ENCODE measurements at places on chromosomes 16 and 17.
A peak's percentile ranks its signal among the peaks of the same experiment; 100 is the strongest.

GRCh38 chr17:50272711-50273653 is 1.3 kb upstream of the TMEM92 start:
- DNase-seq, result peak; percentile 7

- no peak for DNase-seq
Measured at GRCh38 chr17:78535273-78536197, 41.7 kb downstream of the DNAH17 start.

DNA sequence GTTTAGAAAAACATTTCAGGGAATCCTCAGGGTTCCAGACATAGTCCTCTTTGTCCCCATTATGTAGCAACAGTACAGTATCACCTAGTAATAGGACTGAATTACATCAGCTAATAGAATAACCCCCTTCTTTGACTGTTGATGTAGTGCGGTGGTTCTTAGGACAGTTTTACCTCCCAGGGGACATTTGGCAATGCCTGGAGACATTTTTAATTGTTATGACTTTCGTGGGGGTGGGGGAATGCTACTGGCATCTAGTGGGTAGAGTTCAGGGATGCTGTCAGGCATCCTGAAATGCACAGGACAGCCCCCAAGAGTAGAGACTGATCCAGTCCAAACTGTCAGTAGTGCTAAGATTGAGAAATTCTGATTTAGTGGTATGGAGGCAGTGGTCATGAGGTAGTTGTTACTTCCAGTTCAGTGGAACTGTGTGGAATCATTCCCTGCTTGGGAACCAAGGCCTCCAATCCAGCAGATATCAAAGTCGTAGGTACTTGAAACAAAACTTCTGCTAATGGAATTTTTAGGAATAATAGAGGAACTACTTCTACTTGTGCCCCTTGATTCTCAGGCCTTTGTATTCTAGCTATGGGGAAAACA is 20.3 kb downstream of the NF1 start:
- DNase-seq, result no peak

- no peak for DNase-seq
Measured at GRCh38 chr16:1895068-1895467, 23.1 kb upstream of the MEIOB start.

DNA sequence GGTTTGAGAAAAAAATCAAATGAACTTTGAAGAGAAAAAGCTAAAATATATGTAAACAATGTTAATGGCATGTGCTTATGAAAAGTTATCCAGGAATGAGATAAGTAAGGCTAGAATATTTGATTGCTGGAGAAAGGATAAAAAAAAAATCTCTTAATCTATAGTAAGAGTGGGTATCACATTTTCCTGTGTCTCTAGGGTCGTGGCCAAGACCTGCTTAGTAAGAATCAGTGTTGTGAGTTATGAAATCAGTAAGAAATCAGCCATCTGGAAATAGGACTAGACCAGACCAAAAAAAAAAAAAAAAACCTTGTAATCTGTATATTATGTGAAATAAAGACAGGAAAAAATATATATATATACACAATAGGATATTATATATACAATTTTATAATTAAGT is 1153.9 kb downstream of the CDH11 start:
- no peak for DNase-seq

GRCh38 chr16:30076276-30076791 is 540 bp downstream of the PPP4C start:
- no peak for DNase-seq

DNA sequence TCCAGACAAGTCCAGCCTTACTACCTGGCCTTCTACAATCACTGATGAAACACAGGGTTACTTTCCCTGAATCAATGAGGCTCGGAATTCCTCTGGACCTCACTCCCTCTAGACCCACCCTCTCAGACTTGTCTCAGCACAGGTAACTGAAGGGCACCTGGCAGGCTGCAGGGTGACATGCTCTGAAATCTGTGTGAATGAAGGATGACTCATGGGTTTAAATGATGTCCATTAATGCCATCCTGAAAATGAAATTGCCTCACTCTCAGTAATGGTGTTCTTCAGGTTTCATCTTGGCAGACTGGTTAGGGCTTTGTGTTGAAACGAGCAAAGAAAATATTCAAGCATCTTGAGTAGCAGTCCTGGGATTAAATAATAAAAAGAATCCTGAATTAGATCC is 134.4 kb downstream of the MAF start:
- no peak for DNase-seq

DNA sequence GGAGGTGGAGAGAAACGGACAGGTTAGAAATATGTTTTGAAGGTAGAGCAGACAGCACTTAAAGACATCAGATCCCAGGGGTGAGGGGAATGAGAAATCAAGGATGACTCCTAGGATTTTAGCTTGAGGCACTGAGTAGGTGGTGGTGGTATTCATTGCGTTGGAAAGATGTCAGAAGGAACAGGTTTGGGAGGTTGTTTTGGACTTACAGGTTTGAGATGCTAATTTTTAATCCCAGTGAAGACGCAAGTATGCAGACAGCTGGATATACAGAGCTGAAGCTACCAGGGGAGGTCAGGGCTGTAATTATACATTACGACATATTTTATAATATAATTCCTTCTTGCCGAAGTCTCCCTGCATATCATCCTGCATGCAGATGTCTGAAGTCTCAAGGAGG is 433.3 kb downstream of the XYLT1 start:
- DNase-seq, result no peak

GRCh38 chr16:79601931-79602627 is 1.5 kb upstream of the MAF start:
- DNase-seq, result peak; percentile 80

DNA sequence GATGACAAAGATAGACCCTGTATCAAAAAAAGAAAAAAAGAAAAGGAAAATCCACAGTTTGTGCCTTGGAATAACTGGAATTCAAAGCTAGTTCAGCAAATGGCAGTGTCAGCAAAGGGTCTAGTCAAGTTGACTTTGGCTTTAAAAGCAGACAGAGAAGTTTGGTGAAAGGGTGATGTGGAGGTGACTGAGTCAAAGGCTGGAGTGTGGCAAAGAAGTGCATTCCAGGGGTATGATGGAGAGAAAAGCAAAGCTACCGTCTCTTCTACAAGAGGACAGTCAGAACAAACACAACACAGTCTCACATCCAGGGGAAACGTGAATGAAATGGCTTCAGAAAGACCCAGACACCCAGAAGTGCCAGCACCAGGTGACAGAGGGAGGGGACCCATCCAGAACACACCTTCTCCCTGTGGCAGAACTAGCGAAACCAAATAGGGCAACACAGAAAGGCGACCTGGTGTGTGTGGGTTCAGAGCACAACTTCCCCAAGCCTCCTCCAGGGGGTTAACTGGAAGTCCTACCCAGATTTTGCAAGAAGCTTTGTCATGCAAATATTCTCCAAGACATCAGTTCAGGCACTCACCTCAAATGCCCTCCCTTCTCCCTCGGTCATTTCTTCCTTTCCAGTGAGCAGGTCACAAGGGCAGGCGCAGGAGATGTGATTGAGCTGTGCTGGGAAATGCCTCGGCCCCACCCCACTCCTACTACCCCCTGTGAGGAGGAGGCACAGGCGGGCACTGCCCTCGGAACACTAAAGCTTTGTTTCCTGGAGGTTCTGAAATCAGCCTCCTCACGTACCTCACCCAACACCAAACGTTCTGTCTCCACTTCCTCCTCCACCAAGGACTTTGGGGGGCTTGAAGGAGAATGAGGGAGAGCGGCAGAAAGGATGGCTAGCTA is 481.9 kb downstream of the SOX9 start:
- no peak for DNase-seq

DNA sequence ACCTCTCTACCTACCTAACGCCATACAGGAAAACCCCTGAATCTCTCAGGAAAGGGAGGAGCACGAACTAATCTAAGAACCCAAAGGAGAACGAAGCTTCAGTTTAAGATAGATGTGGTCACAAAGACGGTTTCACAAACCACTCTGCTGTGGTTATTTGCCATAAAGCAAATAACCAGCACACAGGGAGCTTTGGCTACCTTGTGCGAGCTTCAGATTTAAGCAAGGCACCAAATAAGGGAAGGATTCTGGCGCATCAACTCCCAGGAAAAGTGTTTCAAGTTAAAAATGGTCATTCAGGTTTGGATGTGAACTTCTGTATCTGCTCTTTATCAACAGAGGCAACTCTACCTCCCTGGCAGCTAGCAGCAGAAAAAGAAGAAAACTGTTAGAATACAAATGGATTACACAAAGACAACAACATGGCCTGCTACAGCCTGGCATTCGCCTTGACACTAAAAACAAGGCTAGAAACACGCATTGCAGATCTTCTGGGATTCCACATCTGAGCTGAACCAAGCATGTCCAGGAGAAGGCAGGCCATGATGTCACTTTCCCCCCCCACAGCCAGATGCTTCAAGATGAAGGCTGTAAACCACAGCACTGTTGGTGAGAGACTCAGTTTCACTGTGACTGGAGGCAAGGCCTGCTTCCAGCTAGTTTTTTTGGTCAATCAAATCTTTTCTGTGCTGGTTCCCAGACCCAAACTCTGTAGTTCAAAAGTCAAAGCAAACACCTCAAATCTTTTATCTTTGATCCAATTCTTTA is 43.6 kb downstream of the SMG6 start:
- peak; percentile 75 for DNase-seq

DNA sequence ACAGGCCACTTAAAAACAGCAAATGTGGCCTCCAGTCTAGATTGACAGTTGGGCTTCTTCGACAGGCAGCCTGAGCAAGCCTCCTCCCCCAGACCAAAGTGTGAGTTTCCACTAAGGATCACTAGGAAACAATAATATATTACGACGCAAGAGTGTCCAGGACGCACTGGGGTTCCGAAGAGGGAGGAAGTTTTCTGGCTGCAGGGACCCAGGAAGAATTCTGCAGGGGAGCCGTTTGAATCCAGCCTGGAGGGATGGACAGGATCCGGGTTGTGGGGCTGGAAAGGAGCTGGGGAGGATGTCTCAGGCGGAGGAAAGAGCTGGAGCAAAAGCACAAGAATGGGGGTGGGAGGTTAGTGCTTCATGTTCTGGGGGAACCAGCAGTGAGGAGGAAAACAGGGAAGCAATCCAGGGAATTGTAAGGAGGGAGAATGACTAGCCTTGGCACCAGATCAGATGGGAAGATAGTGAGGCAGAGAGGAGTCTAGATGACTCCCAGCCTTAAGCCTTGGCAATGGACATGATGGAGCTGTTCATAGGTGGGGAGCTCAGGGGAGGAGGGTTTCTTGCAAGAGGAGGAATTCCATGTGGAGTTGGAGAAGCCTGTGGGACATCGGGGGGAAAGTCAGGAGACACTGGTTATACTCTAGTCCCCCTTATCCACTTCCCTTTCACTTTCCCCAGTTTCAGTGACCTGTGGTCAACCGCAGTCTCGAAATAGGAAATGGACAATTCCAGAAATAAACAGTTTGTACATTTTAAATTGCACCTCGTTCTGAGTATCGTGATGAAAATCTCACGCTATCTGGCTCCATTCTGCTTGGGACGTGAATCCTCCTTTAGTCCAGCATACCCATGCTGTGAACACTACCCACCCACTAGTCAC is 26.6 kb downstream of the NGFR start:
- no peak for DNase-seq

- no peak for DNase-seq
Measured at GRCh38 chr16:68732741-68733399, 4.2 kb upstream of the CDH1 start.

GRCh38 chr17:74274060-74274708 is at the start of gene DNAI2:
Gene DNAI2 (plus strand): TSS chr17:74274234. CDS start chr17:74281818, 7,584 bp downstream.
- no peak for DNase-seq

DNA sequence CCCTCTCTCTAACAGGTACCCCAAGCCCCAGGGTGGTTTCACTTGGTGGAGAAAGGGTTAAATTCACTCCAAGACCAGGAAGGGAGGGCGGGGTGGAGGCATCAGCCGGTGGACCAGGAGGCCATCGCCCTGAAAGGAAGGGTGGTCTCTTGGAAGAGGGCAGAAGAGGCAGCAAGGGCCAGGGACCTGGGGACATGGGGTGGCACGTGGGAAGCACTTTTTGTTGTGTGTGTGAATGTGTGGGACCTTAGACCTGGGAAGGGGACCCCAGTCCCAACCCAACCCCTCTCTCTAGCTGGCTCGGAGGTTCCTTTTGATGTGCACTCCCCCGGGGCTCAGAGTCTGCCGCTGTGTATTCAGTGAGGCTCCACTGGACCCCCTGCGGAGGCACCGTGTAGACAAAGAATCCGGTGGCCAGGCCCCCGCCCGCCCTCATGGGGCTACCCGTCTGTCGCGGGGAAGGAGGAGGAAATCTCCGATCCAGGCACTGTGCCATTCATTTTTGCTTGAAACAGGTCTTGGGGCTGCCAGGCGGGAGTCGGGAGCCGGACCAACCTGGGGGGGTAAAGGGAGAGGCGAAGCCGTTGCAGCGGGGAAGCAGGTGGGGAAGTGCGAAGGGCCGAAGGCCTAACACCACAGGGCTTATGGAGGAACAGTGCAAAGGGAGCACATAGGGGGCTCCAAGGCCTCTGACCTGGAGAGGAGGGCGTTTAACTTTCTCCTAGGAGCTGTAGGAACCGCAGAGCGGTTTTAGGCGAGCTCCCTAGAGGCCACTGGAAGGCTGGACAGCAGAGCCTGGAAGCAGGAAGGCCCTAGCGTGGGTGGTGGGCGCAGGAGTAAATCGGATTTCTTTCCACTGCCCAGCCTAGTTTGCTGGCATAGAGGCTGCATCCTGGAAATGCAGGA is 3.2 kb upstream of the WNT3 start:
- no peak for DNase-seq

- DNase-seq, result no peak
Measured at GRCh38 chr17:16515933-16516332, 23.9 kb upstream of the LRRC75A start.

DNA sequence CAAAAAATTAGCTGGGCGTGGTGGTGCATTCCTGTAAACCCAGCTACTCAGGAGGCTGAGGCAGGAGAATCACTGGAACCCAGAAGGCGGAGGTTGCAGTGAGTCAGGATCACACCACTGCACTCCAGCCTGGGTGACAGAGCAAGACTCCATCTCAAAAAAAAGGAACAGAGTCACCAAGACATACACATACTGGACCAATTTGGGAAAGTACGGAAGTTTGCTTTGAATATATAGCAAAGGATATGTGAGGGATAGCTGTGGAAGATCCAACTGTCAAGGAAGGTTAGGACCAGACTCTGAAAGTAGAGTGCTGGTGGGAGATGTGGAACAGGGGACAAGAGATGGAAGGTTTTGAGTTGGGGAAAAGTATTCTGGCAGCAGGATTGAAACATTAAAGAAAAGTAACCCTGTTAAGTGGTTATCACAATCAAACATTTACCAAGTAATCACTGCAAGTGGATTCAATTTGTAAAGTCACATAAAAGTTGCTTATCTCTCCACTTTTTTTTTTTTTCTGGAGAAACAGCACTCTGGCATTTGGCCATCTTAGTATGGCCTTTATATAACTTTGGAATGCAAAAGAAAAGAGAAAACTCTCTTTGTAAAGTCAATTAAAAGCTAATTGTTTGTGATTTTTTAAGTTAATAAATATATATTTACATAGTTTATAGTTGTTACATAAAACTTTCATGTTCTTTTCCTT is 259.4 kb upstream of the TBX2 start:
- DNase-seq, result no peak

- no peak for DNase-seq
Measured at GRCh38 chr16:22326771-22327445, 29.7 kb downstream of the POLR3E start.

GRCh38 chr16:28609631-28610594 is at the start of gene SULT1A1:
Gene SULT1A1 (minus strand): TSS chr16:28610044. CDS start chr16:28608855, 1,189 bp downstream.
- no peak for DNase-seq

All from activated CD4-positive, alpha-beta T cell treated with anti-CD3 and anti-CD28 coated beads, Interleukin-2, amount 50 U/mL, for 24 hours (primary cell).